Globus pallidus (tissue), 1 donor: ENCODE measurements at places on chromosomes 7 and 10.

DNA sequence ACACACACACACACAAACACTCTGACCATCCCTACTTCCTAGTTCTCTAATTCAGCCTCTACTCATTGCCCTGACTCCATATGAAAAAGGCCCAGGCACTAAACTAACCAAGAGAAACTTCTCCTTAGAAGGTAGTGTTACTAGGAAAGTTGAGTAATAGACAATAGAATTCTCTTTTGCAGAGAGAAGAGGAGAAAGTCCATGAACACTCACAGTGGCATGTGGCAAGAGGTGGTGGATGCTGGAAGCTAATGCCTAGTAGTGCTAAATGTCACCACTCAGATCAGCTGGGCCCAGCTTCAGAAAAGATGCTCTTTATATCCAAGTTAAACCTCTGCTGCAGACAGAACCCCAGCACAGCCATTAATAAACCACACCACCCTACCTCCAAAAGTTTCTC, 58.2 kb downstream of the SORBS1 start:
- no peak for DNase-seq

- DNase-seq = no peak
Measured at GRCh38 chr7:25707768-25708620, 444.0 kb upstream of the NFE2L3 start.

GRCh38 chr7:107856806-107857540, 34.0 kb upstream of the DLD start:
- no peak for DNase-seq

DNA sequence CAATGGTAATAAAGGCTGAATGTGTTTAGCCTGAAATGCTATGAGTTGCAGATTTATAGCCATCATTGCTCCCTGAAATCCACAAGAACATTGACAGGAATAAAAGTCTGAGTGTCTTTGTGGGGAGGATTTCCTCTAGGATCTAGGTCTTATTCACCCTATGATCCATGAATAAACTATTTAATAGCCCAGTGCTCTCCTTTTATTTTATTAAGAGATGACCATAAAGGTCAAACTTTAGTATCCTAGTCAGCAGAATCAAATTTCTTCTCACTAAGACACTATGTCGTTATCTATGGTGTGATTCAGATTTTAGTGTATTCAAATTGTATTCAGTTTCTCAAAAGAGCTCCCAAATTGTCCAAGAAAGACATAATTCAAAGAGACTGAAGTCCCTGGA, 67.8 kb upstream of the AKR1E2 start:
- no peak for DNase-seq

DNA sequence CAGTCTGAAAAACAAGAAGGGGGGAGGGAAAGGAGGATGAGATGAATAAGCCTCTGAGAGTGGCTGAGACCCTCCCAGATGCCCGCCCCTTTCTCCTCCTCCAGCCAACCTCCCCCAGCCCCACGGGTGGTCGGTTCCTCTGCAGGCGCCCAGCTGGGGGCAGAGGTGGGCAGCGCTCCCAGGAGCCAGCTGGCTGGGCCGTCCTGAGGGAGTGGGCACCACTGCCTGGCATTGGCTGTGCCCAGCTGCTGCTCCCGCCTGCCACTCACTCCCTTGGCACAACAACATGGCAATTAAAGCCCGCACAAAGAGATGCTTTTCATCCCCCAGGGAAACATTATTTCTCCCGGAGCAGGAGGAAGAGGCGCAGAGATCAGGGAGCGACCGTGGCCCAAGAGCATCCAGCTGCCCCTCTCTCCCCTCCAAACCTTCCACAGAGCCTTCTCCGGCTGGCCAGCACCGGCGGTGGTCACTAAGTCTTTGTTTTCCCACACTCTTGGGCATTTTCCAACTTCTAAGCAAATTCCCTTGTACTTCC, 107.2 kb downstream of the SPDYE5 start:
- peak; percentile 99 for DNase-seq

DNA sequence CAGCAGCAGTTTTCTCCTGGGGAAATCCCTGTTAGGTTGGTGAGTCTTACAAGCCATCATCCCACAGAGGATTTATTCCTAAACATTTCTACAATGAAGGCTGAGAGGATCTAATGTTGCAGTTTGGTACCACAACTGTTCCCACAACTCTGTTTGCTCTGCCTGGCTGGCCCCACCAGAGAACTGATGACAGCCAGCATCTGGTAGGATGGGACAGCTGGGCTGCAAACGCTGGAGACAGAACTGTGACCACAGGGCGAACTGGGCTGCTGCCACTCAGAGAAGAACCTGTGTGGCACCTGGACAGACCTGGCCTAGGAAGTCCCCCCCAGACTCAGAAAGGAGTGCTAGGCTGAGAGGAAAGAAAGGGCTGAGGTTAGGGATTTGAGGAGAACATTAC, 94.8 kb downstream of the CALN1 start:
- DNase-seq = no peak

- no peak for DNase-seq
Measured at GRCh38 chr7:67407392-67408071, 410.9 kb downstream of the TYW1 start.
